ENCODE measurements at places on chromosomes 12 and 14.

- DNase-seq, result no peak
Observed at GRCh38 chr14:105153739-105154475, 14.7 kb downstream of the JAG2 start.

DNA sequence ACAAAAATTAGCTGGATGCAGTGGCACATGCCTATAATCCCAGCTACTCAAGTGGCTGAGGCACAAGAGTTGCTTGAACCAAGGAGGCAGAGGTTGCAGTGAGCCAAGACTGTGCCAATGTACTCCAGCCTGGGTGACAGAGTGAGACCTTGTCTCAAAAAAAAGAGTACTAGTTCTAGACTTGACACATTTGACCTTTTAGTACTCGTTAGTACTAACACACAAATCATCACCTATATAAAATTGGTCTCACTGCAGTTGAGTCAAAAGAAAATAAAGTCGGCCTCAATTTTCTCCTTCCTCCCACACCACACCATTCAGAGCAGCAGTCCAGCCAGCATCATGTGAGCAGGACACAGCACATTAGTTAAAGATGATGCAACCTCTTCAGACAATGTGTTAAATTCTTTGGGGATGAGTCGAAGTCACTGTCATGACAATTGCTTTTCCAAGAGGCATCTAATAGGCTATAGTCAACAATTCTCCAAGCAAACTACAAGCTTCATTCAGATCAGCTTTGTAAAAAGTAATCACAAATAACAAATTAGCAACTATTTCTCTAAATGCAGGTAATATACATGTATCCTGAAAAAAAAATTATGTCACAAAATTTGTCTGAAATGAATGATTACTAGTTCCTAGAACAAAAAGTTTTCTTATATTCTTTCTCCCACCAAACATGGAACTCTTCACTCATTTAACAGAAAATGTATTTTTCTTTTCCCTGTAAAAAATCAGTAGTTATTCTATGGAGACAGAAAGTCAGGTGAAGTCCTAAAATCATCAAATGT, 55.6 kb downstream of the CLIP1 start:
- no peak for DNase-seq

DNA sequence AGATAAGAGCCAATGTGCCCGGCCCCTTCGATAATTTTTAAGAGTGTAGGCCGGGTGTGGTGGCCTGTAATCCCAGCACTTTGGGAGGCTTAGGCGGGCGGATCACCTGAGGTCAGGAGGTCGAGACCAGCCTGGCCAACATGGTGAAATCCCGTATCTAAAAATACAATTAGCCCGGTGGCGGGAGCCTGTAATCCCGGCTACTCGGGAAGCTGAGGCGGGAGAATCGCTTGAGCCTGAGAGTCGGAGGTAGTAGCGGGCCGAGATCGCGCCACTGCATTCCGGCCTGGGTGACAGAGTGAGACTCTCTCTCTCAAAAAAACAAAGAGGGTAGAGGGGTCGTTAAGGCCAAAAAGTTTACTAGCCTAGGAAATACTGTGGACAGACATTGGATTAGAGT, 2.6 kb downstream of the KRAS start:
- no peak for DNase-seq

GRCh38 chr14:77582511-77582910, 33.9 kb downstream of the SPTLC2 start:
- DNase-seq, result no peak

GRCh38 chr12:105164068-105164467, 56.5 kb downstream of the WASHC4 start:
- no peak for DNase-seq

DNA sequence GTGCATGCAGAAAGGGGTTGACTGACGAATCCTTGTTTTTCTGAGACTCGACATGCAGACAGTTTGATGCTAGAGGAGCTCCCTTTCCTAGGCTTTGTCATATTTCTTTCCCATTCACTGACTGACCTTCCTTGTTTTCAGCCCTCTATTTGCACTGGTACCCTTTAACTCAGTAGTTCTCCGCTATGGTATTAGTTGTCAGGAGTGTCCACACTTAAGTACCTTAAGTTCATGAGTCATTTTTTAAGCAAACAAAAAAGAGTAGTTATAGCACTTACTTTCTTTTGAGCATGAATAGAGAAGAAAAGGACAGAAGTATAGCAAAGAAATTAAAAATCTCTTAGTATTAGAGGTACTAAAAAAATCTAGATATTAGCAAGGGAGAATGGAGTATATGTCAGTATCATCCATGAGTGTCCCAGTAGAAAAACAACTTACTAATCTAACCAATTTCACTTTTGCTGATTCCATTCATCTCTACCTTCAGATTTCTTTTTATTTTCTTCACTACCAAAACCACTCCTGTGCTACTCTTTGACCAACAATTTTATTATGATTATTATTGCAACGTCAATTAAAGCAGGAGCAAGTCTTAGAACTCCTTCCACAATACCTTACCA, 8.3 kb downstream of the ATP2B1 start:
- DNase-seq, result no peak

DNA sequence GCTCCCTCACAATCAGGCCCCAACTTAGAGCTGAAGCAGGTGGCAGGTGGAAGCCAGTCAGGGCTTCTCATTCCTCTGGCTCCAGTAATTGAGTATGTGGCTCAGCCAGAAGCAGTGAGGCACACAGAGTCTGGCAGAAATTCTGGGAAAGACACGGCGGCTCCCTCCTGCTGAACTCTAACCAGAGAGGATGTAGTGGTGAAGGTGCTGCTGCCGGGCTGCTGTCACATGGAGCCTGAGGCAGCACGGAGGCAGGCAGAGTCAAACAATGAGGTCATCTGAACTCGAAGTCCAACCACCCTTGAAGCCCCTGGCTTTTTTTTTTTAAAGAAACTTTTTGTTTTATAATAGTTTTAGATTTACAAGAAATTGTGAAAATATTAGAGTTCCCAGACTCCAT, 33.4 kb upstream of the SMOC1 start:
- DNase-seq, result peak; percentile 13
